ENCODE measurements at places on chromosomes 2 and 18.

GRCh38 chr2:111638274-111638877 lies 245.6 kb downstream of the ANAPC1 start:
- DNase-seq, result no peak

DNA sequence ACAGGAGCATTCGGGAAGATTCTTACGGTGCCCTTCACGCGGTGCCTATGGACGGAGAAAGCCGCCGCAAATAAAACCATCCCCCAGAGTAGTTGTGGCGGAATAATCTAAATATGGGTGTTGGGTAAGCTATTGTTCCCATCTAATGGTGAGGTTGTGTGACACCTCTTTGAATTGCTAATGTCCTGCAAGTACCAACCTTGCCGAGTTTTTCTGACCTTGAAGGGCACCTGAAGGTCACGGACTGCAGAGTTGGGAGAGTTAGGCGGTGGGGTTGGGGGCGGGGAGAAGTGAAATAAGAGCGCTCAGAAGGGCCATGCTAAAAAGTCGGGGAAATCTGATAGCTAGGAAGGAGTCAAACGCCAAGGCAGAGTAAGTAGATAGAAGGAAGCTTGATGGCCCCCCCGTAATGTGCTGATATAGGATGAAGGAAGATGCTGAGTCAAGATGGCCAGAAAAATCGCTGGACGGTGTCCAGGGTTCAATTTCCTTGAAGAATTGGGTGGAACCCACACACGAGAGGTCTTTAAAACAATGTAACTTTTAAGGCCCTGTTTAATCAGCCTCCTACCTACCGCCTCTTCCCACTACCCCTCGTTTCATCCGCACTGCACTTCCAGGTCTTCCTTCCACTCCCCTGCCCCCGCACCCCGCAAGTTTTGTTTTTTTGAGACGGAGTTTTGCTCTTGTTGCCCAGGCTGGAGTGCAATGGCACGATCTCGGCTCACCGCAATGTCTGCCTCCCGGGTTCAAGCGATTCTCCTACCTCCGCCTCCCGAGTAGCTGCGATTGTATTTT lies 600 bp downstream of the KATNAL2 start:
- no peak for DNase-seq

- DNase-seq, result no peak
Observed at GRCh38 chr18:74204526-74205152, 56.3 kb downstream of the TIMM21 start.

DNA sequence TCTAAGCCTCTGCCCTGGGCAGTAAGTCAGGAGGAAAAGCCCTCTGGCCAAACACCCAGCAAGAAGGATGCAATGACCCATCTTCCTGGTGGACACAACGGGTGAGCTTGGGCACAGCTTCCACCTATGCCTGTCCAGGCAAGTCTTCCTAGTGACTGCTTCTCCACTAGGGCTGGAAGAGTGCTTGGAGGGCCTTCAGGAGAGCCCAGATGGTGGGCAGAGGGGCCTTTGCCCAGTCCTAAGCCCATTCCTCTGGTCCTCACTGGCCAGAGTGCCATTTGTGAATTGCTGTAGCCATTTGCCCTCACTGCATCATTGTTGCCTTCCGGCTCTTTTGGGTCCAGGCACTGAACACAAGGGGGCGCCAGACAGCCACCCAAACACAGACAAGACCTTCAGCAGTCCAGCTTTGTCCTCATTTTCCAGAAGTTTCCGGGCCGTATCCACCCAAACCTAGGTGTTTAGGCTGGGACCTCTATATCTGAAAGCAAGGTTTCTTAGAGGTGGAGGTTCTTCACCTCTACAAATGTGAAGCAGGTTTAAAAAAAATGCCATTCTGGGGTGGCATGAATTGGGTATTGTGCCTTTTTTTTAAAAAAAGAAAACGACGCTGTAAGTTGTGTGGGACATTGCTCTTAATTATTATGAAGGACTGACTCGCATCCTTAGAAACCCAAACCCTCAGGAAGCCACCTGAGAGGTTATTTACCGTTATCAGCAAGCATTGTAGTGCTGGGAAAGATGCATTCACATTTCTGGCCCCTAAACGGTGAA lies 29.5 kb downstream of the PAX8 start:
- no peak for DNase-seq

DNA sequence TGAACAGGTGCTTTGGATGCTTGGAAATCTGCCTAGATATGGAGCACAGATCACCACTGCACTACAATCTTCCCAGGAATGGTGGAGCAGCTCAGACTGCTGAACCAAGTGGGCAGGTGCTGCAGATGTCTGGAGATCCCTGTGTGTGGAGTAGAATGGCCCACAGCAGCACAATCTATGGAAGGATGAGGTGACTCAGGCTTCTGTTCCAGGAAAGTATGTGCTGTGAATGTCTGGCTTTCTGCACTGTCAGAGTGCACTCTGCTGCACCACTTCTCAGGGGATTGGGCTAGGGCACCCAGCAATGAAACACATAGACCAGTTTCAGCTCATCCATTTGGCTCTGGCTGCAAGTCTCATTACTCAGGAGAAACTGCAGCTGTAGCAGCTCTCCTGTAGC lies 865.4 kb upstream of the NXPH2 start:
- no peak for DNase-seq

DNA sequence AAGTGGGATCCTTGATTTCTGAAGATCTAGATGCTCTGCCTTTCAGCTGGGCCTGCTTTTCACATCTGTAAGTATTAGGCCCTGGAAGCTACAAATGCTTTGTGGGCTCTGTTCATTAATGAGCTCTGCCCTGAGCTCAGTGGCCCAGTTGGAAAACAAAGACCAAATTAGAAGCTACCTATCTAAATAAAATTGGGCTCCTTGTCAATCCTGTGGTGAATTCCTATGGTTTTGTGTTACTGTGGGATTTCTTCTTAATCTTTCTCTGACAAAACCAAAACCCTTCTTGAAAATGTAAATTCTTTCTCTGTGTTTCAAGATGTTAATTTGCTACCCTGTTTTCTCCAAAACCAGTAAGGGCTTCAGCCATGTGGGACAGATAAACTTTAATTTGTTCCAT lies 219.0 kb upstream of the HS6ST1 start:
- no peak for DNase-seq

DNA sequence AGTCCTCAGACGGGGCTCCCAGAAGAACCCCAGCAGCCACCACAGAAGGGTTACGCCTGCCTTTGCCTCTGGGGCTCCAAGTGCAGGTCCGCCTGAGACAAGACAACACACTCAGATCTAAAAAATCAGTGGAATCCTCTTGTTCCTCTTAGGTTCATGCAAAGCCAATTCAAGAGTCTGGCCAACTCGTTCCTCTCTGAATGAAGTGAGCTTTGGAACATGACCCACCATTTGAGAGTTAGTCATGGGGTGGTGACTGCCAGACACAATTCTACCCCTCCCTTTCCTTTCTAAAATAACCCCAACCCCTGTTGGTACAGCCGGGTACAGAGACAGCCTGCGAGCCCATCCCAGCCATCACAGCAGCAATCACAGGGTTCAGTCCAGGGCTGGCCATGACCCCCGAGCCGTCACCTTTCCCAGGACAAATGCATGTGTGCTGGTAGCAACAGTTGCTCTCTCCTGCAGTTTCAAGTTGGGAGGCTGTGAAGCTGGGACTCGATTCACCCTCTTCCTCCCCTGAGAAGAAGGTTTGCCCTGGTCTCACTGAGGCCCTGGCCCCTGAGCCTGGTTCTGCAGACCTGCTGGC lies 183.1 kb upstream of the SH3BP4 start:
- no peak for DNase-seq

DNA sequence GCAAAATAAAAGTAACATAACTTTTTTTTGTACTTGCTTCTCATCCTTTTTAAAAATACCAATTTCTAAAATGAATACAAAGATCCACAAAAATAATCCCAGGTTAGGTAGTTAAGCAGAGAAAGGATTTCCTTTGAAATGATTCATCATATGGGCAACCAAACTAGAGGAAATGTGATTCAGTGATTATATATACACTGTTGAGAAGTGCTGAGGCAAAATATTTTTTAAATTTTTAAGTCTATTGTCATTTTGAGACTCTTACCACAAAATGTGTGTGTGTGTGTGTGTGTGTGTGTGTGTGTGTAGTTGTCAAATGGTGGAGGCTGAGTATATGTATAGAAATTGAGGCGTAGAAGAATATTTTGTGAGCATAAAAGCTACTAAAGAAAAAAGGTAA lies 1075.3 kb downstream of the LRP1B start:
- no peak for DNase-seq

- DNase-seq, result no peak
Observed at GRCh38 chr2:207655000-207655399, 29.8 kb upstream of the METTL21A start.

DNA sequence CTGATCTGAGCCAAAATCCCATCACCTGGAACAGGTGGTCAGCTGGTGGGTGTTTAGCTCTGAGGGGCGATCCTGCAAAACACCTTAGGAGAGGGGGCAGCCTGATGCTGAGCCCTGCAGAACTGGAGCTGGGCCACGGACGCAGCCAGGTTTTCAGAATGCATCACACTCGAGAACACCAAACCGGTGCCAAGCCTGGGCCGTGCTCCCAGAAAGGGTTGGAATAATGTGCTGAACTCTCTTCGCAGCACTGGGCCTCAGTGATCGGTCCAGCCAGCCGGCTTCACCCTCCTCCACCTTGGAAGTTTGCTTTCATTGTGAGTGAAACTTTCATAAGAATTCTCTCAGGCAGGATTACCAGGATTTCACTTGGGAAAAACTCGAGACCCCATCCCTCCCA lies 56.5 kb upstream of the TTC39C start:
- no peak for DNase-seq

GRCh38 chr18:65227970-65228369 lies 522.8 kb upstream of the CDH7 start:
- no peak for DNase-seq

GRCh38 chr2:214069254-214069653 lies 341.6 kb upstream of the VWC2L start:
- DNase-seq, result no peak

DNA sequence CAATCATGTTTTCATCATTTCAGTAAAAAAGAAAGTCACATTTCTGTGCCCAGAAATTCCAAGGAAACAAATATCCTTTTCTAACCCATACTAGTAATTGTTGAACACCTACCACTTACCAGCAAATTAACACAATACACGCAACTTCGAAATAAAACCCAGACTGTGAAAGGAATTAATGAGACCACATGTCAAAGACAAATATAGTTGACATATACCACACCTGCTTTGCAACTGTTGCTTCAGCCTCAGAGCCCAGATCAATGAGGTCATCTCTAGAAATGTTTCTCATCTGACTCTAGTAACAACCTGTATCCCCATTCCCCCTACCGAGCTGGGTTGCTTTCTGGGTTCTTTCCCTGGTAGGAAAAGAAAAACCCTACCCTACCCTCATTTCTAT lies 52.6 kb downstream of the TRIP12 start:
- no peak for DNase-seq

GRCh38 chr2:142188562-142188961 lies 57.7 kb upstream of the LRP1B start:
- DNase-seq, result no peak

DNA sequence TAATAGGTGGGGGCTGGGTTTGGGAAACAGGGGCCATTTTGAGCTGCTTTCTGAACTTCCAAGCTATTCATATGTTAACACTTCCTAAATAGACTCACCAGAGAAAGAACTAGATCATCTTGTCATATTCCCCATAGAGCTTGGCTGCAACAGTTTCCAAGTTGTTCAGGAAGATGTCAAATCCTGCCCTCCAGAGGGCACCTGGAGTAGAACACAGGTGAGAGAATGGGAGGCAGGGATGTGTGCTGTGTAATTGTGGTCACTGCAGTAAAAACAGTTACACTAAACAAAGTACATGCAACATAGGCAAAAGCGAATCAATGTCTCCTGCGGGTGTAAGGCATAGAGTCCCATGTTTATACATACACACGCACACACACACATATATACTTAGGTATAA lies 34.5 kb upstream of the LRRC30 start:
- DNase-seq, result no peak

- DNase-seq, result peak; percentile 65
Observed at GRCh38 chr2:235135990-235136561, 184.3 kb downstream of the SH3BP4 start.

GRCh38 chr2:67936969-67937368 lies 125.8 kb downstream of the C1D start:
- DNase-seq, result no peak

GRCh38 chr2:230910546-230911177 lies 14.4 kb downstream of the GPR55 start:
- no peak for DNase-seq

All from NCI-H2081 treated with DMSO at 0.1 percent for 48 hours (cell line).